ENCODE measurements at places on chromosomes 3 and 15. TPM values are rescaled to one million over a fixed set of nuclear protein-coding genes. Genes with fewer than 3 reads are reported as not detected.
A peak's percentile ranks its signal among the peaks of the same experiment; 100 is the strongest.

DNA sequence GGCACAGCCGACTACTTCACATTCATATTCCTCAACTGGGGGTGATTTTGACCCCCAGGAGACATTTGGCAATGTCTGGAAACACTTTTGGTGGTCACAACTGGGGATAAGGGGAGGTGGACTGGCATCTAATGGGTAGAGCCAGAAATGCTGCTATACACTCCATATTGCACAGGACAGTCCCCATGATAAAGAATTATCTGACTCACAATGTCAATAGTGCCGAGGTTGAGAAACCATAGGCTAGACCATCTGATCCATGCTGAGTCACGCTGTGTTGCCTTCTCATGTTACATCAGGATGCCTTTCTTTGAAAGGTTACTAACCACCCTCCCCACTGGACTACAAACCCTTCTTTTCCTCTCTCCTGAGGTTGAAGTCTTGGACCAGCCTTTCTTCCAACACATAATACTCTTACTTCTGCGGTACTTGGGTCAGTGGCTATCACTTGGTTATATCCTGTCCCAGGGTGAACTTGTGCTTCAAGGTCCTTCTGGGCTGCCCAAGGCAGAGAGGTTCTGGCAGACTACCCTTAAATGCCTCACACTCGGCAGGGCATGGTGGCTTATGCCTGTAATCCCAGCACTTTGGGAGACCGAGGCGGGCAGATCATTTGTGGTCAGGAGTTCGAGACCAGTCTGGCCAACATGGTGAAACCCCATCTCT, 68.8 kb downstream of the CTNNB1 start:
- peak; percentile 95 for DNase-seq

DNA sequence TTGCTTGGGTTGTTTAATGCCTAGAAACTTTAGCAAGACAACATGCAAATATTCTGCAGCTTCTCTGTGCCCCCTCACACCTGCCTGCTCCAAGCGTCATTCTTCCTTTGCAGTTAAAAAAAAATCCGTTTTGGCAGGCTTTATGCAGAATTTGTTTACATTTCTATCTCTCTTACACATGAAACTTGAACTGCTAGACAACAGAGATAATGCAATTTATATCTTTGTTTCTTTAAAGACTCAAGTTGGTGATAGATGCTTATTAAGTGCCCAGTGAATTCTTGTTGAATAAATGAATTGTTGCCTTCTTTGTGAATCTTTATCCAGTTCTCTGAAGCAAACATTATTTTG, 53.2 kb downstream of the CHST2 start:
- DNase-seq = no peak

DNA sequence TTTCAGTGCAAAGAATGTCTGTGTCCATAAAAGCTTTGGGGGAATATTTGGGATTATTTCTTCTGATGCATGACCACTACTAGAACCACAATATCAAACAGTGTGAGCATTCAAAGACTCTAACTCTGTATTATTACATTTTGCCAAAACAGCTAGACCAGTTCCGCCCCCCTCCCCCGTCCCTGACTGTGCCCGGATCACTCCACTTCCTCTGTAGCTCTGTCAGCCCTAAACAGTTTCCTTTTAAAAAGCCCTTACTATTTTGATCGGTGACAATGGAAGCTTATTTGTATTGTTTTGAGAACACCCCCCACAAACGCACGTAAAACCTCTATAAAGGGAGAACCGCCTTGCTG, 36.6 kb upstream of the EPHB3 start:
- DNase-seq = no peak

GRCh38 chr15:33839540-33839939, 128.8 kb upstream of the CHRM5 start:
- no peak for DNase-seq

- no peak for DNase-seq
Observed at GRCh38 chr15:92409006-92409405, 15.3 kb downstream of the ST8SIA2 start.

- DNase-seq = no peak
Observed at GRCh38 chr3:53252096-53252946, 3.5 kb downstream of the TKT start.

GRCh38 chr3:49013738-49014660, 4.4 kb downstream of the DALRD3 start:
- no peak for DNase-seq

DNA sequence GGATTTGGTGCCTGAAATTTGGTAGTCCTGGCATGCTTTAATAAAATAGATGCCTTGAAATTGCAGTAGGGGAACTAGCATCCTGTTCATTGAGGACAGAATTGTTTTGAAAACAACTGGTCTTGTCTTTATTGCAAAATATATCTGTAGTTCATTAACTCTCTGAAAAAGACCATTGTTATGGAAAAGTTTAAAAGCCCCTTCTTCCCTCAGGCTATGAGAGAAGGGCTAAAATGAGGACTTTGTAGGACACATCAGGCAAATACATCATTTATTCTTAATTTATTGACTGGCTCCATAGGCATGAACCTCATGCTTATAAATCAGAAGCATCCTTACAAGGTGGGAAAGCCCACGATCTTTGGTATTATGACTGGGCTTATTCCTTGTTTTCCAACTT, 221.0 kb upstream of the CBLB start:
- DNase-seq = no peak

DNA sequence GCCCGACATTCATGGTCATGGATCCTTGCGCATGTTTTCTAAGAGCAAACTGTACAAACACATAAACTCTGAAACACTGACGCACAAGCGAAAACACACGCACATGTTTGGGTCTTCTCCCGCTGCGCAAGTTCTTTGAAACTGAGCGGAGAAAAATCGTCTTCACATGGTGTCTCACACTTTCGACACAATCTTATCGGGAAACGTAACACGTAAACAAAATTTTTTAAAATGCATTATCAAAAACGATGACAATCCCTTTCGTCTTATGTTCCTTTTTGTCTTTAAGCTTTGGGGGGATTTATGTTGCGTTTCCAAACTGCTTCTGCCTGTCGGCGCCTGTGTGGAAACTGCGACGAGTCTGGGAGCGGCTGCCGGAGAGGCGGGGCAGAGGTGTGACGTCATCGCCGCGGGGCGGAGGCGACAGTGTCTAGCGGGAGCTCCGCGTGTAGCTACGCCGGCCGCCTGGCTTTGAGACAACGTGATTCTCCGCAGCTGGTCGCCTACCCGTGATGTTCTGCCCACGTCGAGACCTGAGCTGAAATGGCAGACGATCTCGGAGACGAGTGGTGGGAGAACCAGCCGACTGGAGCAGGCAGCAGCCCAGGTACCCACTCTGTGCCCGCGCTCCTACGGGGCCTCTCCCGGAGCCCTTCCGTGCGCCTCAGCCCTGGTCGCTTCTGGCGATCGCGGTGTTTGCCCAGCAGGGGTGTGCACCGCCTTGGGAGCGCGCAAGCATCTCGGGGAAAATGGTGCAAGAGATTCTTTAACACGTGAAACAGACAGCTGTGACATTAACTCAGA, at the start of gene CMSS1:
TSS of gene CMSS1 (plus strand) at position 426 of the 804 bp plus-strand sequence.
- peak; percentile 82 for DNase-seq

DNA sequence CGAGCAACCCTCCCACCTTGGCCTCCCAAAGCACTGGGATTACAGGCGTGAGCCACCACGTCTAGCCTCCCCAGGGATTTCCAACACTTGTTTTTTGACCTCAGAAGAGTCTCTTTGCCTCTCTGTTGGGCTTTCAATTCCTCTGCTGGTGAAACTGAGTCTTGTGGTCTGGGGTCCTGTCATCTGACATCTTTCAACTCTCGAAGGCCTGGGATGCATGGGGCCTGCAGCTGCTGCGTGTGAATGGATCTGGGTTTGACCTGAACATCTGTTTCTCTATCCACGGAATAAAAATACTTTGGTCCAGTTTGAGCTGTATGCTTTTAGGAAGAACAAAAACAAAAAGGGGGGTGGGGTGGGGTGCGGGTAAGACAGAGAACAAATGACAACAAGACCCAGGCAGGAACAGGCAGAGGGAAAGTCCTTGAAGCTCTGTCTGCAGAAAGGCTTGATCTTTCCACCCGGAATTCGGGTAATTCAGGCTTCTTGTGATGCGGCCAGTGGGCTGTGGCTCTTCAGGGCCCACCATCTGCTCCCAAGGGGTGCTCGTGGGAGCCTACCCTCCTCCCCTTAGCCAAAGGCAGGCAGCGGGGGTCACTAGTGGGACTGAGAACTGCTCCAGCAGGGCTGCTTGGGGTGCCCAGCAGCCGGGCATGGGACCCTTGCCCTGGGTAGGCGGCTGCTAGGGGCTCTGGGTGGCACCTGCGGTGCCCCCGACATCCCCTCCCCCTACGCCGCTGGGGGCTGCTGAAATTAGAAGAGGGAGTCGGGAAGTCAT, 71.5 kb downstream of the SLC12A8 start:
- no peak for DNase-seq

ITIH1 gene
- total RNA-seq = not detected

IMPG2 gene
- not detected for total RNA-seq

MGA gene
- 23.4 TPM for total RNA-seq

BLM gene
- 10.6 TPM for total RNA-seq
